Activated T-helper 9 cell treated with anti-CD3 and anti-CD28 coated beads, Interleukin-2, amount 50 U/mL, for 16 hours (primary cell): ENCODE measurements at places on chromosomes 2 and 18.
A peak's percentile ranks its signal among the peaks of the same experiment; 100 is the strongest.

DNA sequence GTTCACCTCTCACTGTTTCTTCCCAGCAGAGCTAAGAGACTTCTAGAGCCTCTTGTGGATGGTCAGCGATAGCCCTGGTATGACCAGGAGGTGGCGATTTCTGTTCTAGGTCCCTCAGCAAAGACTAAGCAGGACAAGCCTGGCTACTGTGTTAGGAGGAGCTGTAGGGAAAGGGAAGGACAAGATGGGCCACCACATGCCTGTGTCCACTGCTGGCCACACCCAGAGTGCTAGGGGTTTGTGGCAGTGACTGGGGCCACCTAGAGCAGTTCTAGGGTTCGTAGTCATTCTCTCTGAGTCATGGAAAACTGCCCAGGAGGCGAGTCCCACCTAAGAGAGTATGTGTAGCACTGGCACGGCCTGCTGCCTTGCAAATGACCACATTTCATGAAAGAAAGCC is 179.4 kb downstream of the ALPK2 start:
- DNase-seq = no peak

- DNase-seq = no peak
Measured at GRCh38 chr2:41906338-41906725, 141.5 kb upstream of the PKDCC start.

DNA sequence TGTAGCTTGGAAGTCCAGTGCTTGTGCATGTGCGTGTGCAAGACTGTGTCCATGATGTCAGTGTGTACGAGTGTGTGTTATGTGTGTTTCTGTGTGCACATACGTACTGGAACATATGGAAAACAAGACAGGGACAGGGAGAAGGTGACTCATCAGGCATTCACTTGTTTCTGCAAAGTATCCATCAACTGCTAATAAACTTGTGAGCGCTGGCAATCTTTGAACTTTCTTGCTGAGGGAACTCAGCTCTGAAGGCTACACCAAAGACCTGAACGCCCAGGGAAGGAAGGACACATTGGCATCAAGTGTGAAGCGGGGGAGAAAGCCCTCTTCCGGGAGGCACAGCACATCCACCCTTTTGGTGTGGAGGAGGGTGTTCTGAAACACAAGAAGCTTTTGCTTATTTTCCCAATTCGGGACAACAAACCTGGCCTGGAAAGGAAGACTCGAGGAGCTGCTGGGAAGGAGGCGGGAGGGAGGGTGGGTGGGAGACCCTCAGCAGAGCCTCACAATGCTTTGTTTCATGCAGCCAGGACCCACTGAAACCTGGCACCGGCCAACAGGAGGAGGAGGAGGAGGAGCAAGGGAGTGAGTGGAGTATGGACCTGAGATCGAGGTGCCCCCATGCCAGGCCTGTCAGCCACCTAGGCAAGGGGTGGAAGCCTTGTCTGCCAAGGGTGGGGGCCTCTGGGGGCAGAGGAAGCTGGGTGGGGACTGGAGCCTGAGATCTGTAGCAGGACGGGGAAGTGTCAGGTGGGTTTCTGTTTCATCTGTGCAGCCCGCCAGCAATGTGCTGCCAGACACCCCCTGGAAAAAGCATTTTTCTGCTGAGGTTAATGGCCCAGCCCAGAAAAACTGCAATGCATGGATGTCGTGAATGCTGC is 26.8 kb downstream of the SMAD7 start:
- DNase-seq = no peak

- DNase-seq = no peak
Measured at GRCh38 chr2:37377187-37377532, 32.7 kb downstream of the QPCT start.

- no peak for DNase-seq
Measured at GRCh38 chr2:36748166-36748565, 51.7 kb downstream of the VIT start.

DNA sequence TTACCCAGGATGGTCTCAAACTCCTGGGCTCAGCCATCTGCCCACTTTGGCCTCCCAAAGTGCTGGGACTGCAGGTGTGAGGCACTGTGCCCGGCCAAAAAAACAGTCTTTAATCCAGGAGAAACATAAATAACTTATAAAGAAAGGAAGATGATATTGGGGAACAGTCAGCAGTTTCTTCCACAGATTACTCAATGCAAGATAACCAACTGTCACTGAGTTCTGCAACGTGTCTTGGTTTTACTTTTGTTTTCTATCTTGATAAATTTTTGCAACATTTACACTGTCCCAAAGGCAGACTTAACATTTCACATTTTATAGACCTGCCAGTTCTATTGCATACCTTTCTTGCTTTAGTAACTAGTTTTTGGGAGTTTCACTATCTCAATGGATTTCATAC is 71.1 kb downstream of the ANKRD44 start:
- no peak for DNase-seq

DNA sequence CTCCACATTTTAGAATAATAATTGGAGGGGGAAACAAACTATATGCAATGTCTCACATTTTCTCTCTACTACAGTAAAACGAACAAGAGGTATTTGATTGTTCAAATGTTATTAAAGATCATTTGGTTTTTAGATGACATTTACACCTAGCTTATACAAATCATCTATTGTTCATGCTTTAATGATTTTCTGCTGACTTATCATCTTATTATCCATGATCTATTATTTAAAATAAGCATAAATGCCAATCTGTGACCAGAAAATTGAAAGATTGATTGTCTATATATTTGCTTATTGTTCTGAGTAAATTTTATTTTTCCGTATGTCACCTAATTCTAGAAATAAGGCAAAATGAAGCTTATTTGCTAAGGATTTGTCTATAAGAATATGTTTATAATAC is 537.2 kb downstream of the KCNJ3 start:
- DNase-seq = no peak

- DNase-seq = no peak
Measured at GRCh38 chr18:70415823-70416488, 127.1 kb downstream of the SOCS6 start.

DNA sequence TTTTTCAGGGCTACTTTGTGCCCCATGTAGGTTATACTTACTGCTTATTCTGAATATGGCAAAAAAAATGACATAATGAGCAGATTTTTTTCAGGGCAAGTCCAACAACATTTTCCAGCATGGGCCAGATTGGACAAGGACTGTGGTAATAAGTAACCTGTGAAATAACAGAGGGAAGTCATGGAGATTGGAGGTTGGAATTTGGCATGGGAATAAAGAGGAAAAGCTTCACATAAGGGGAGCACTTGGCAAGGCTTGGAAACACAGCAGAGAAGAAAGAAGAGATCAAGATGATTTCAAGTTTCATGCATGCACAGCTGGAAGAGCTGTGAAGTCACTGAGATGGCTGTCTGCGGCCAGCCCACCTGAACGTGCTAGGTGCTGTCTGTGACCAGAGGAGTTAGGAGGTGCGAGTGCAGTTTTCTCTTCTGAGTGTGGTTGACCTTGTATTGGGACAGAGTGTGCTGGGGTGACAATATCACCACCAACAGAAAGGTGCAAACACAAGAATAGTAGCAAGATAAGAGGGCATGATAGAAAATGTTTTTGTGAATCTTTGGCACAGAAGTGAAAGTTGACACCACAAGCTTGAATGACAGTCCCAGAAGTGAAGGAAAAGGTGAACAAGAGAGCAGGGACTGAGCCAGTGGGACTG is 71.1 kb upstream of the DSC1 start:
- no peak for DNase-seq

DNA sequence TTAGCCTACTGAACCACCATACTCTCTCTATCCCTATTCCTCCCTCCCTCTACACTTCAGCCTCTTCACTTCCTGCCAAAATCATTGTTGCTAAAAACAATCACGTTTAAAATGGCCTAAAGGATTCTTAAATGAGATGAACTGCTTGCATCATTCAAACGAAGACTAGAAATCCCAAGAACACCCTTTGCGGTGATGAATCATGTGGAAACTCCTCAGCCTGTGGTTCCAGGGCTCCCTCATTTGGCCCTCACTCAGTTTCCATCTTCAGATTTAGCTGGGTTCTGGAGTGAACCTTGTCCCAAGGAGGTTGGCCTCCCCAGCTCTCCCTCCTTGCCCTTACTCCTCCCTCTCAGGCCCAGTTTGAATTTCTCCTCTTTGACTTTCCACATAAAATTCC is 125.6 kb upstream of the CDC42EP3 start:
- no peak for DNase-seq

DNA sequence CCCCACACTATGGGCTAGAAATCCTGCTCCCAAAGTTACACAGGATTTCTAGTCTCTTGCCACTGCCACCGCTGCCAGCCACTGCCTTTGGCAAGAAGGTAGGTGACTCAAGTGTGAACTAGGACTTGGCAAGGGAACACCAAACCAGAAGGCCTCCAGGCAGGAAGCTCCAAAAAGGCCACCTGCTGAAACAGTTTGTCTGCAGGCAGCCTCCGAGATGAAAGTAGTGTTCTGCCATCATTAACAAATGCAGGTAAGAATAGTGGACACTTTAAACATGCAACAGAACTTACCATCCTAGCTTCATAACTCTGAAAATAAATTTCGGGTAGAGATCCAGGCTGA is 3.9 kb downstream of the ANKRD44 start:
- DNase-seq = no peak

DNA sequence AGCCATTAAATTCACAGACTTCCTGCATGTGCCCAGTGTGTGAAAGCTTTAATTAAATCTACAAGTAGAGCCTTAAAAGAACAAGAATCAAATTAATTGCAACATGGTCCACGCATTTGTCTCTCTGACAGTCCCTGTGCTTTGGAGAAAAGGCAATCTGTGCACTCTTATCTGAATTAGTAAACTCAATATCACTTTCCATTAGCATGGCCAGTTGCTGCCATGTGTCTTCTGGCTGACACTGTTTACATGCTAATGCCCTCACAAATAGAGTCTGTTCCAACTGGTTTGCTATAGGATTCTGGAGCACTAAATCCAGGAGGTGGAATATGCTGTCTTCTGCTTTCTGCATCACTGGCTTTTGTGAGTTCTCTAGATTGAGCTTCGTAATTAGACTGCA is 434.5 kb upstream of the RAB12 start:
- no peak for DNase-seq

GRCh38 chr2:232315049-232315922 is 63.3 kb upstream of the ALPP start:
- DNase-seq = peak; percentile 41

DNA sequence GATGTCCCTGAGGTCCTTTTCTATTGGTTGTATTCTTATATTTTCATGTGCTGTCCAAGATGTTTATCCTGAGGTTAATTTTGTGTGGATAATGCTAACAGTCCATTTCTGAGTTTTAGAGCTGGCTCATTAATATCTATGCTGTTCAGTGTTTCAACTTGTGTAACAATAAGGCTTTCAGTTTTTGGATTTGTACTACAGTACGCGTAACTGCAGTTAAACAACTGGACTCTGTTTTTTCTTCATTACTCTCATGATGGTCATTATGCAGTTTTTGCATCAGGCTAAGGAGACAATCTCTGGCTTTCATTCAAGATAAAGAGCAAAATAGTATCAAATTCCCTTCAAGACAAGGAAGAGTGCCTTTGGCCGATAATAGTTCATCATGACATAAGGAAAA is 1364.8 kb downstream of the DPP10 start:
- no peak for DNase-seq

GRCh38 chr2:136008205-136008865 is 22.9 kb upstream of the DARS1 start:
- DNase-seq = peak; percentile 38
